ENCODE measurements at places on chromosomes 12 and 14. TPM values are rescaled to one million over a fixed set of nuclear protein-coding genes. Genes with fewer than 3 reads are reported as not detected.

The OTX2 gene
- not detected for total RNA-seq

The LRRC43 gene
- total RNA-seq, result 2.6 TPM

The PCED1B gene
- total RNA-seq, result not detected

The GALNT16 gene
- total RNA-seq, result 0.34 TPM

The RFX4 gene
- total RNA-seq, result not detected

The KRT74 gene
- total RNA-seq, result not detected

The ANO4 gene
- 0.25 TPM for total RNA-seq

The ACAD10 gene
- 12.7 TPM for total RNA-seq

The RTL1 gene
- not detected for total RNA-seq

The SLCO1B3 gene
- not detected for total RNA-seq

The ANKRD9 gene
- 29.8 TPM for total RNA-seq

The NKX2-1 gene
- not detected for total RNA-seq

The PIWIL1 gene
- total RNA-seq, result not detected

The EIF2S3B gene
- 0.67 TPM for total RNA-seq

The ERO1A gene
- total RNA-seq, result 91.5 TPM

The MORN3 gene
- total RNA-seq, result 0.47 TPM

The NTF3 gene
- total RNA-seq, result 0.13 TPM

The DDX54 gene
- 83.5 TPM for total RNA-seq

The SAMD15 gene
- total RNA-seq, result 0.64 TPM

The LTBP2 gene
- 138 TPM for total RNA-seq

The HOXC10 gene
- not detected for total RNA-seq

The MYO1H gene
- total RNA-seq, result not detected

The KERA gene
- not detected for total RNA-seq

The ADAM21 gene
- 0.07 TPM for total RNA-seq

The NTS gene
- total RNA-seq, result not detected

The OTUB2 gene
- 2.6 TPM for total RNA-seq

The DIO3 gene
- total RNA-seq, result not detected

The ARG2 gene
- total RNA-seq, result 9.6 TPM

The LRP1-AS gene
- total RNA-seq, result not detected

The WNT5B gene
- not detected for total RNA-seq

The TSHR gene
- total RNA-seq, result not detected

The HELB gene
- total RNA-seq, result 0.64 TPM

The MGP gene
- total RNA-seq, result 38.0 TPM

The SLC5A8 gene
- total RNA-seq, result not detected

The ABCC9 gene
- total RNA-seq, result 0.05 TPM

The ANKRD33 gene
- total RNA-seq, result not detected

The PAN2 gene
- total RNA-seq, result 5.5 TPM

The SLC39A2 gene
- total RNA-seq, result not detected

The SLC10A1 gene
- total RNA-seq, result not detected

The ZDHHC22 gene
- total RNA-seq, result not detected

The KIAA0586 gene
- 28.6 TPM for total RNA-seq

The MYH7 gene
- total RNA-seq, result not detected

The ZC2HC1C gene
- 1.3 TPM for total RNA-seq

The TMEM132C gene
- not detected for total RNA-seq

The ALDH2 gene
- 25.1 TPM for total RNA-seq

The VDR gene
- 0.60 TPM for total RNA-seq

The NYNRIN gene
- total RNA-seq, result 5.5 TPM

The NACA gene
- 1,259 TPM for total RNA-seq

The GLT8D2 gene
- 1.5 TPM for total RNA-seq

The KRT75 gene
- not detected for total RNA-seq

The GDF3 gene
- total RNA-seq, result 0.74 TPM

The SLC6A15 gene
- 0.98 TPM for total RNA-seq

The CPNE6 gene
- not detected for total RNA-seq

The LIN7A gene
- total RNA-seq, result 0.07 TPM

The AQP6 gene
- not detected for total RNA-seq

The USP5 gene
- total RNA-seq, result 87.7 TPM

The OAS3 gene
- total RNA-seq, result 94.5 TPM

The PRR4 gene
- 0.20 TPM for total RNA-seq

The FOXA1 gene
- total RNA-seq, result 0.39 TPM
